Cardiac muscle cell (in vitro differentiated cells and primary cell): ENCODE measurements at places on chromosomes 3 and 15. TPM values are rescaled to one million over a fixed set of nuclear protein-coding genes. Genes with fewer than 3 reads are reported as not detected.
A peak's percentile ranks its signal among the peaks of the same experiment; 100 is the strongest.

DNA sequence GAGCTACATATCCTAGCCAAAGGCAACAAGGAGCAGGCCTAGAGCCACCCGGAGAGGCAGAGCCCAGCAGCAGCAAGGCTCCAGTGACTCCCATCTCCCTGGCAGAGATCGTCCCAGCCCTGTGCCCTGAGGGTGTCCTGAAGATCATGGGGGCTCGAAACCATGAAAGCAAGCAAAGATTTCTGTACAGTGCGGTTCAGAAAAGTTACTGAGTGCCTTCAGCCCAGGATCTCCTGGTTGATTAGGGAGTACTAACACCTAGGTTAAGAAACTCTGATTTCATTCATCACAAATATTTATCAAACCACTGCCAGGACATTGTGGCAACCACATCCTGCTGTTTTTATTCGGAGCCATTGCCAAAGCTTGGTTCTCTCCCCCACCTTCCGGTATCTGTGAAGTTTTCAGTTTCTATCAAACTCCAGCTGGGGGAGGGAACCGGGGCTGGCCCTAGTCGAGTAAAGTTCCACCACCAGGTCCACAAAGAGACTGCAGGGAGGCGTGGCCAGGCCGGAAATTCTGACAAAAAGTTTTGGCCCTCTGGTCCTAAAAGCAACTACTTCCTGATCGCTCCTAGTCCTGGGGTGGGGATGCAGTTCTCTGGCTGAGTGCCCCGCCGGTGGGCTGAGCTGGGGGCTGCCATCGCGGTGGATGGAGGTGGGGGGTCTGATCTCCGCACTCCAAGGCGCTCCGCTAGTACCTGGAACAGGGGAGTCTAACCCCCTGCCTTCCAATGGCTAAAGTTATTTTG is 1.2 kb downstream of the RAB43 start:
- H3K36me3 ChIP-seq, result no peaks in the 10 kb centered on the region
- peak overlapping the region; percentile 74 for H3K4me3 ChIP-seq
- DNase-seq, result peak; percentile 95
- peak overlapping the region; percentile 62 for H3K27ac ChIP-seq

GRCh38 chr3:64306745-64307144 is 81.5 kb upstream of the PRICKLE2 start:
- no peaks in the 10 kb centered on the region for H3K4me1 ChIP-seq
- H3K4me3 ChIP-seq, result no peak overlapping the region
- no peaks in the 10 kb centered on the region for H3K36me3 ChIP-seq
- H3K27ac ChIP-seq, result no peak overlapping the region

- no peaks in the 10 kb centered on the region for H3K36me3 ChIP-seq
- no peak overlapping the region for H3K4me3 ChIP-seq
- no peaks in the 10 kb centered on the region for H3K4me1 ChIP-seq
- H3K27ac ChIP-seq, result no peak overlapping the region
Measured at GRCh38 chr3:73245459-73245858, 184.0 kb downstream of the EBLN2 start.

DNA sequence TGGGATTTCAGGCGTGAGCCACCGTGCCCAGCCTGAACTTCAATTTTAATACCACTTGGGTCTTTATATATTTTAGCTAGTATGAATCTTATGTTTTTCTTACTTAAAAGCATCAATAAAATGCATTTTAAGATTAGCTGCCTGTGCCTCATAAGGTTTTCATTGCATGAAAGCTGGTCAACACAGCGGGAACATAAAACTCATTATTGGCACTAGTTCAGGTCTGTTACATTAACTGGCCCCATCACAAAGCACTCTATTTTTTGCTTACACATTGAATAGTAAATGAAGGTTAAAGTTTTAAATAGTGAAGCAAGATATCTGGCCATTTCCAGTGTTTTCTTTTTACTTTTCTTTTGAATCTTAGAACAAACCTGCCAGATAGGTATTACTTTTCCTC is 145.6 kb upstream of the LYSMD4 start:
- H3K27ac ChIP-seq, result no peak overlapping the region
- no peaks in the 10 kb centered on the region for H3K36me3 ChIP-seq
- H3K27me3 ChIP-seq, result no peaks in the 10 kb centered on the region

GRCh38 chr3:39141171-39141995 is 12.0 kb downstream of the CSRNP1 start:
- H3K36me3 ChIP-seq, result peaks cover 38% of the 10 kb centered on the region
- DNase-seq, result peak; percentile 26
- H3K4me3 ChIP-seq, result no peak overlapping the region
- peaks cover 4% of the 10 kb centered on the region for H3K4me1 ChIP-seq
- H3K27ac ChIP-seq, result no peak overlapping the region
- H3K27me3 ChIP-seq, result no peaks in the 10 kb centered on the region

- H3K4me3 ChIP-seq, result no peak overlapping the region
- peak; percentile 55 for DNase-seq
- no peaks in the 10 kb centered on the region for H3K4me1 ChIP-seq
- no peaks in the 10 kb centered on the region for H3K36me3 ChIP-seq
- no peak overlapping the region for H3K27ac ChIP-seq
Measured at GRCh38 chr3:159604151-159604581, 384.5 kb upstream of the IL12A start.

The ACKR2 gene
- total RNA-seq, result 0.15 and 0.35 TPM in 2 replicates

The MLF1 gene
- 113 and 121 TPM in 2 replicates for total RNA-seq

The DUOXA1 gene
- 0.04 and 0.09 TPM in 2 replicates for total RNA-seq
